ENCODE measurements at places on chromosomes 5 and 9. TPM values are rescaled to one million over a fixed set of nuclear protein-coding genes. Genes with fewer than 3 reads are reported as not detected.

Gene RASEF
- total RNA-seq, result not detected

Gene CERCAM
- total RNA-seq, result 12.2 TPM

Gene GRM6
- total RNA-seq, result not detected

Gene TUSC1
- total RNA-seq, result not detected

Gene SLC6A7
- not detected for total RNA-seq

Gene NIPSNAP3A
- 14.1 TPM for total RNA-seq

Gene ADAMTSL2
- not detected for total RNA-seq

Gene CDKN2B-AS1
- total RNA-seq, result 3.4 TPM

Gene PCA3
- not detected for total RNA-seq

Gene GPRIN1
- total RNA-seq, result 2.5 TPM

Gene ARL14EPL
- total RNA-seq, result 0.12 TPM

Gene MATR3
- 195 TPM for total RNA-seq

Gene TAF11L5
- total RNA-seq, result not detected

Gene ZNF782
- 4.9 TPM for total RNA-seq

Data from activated CD8-positive, alpha-beta memory T cell treated with anti-CD3 and anti-CD28 coated beads, Interleukin-2, amount 10 ng/mL, durations not matched to agents 7 days and 5 days (primary cell).